Smooth muscle cell of bladder (primary cell): ENCODE measurements at places on chromosomes 4 and X. TPM values are rescaled to one million over a fixed set of nuclear protein-coding genes. Genes with fewer than 3 reads are reported as not detected.

Gene JCHAIN
- 1.7 and 6.7 TPM in 2 replicates for total RNA-seq

Gene ZIC3
- not detected in 2 replicates for total RNA-seq

Gene MAGEC3
- not detected in 2 replicates for total RNA-seq

Gene POU3F4
- not detected in 2 replicates for total RNA-seq

Gene NEUROG2
- not detected in 2 replicates for total RNA-seq

Gene RAB9B
- 0.43 and 1.2 TPM in 2 replicates for total RNA-seq

Gene MAGIX
- total RNA-seq: 0.85 and 1.4 TPM in 2 replicates

Gene SSX4B
- total RNA-seq: not detected in 2 replicates

Gene MTTP
- total RNA-seq: under 0.01 and 0.09 TPM in 2 replicates

Gene NAP1L2
- total RNA-seq: 0.85 and 1.1 TPM in 2 replicates

Gene QRFPR
- total RNA-seq: not detected in 2 replicates
